ENCODE measurements at places on chromosomes 2 and 18.
A peak's percentile ranks its signal among the peaks of the same experiment; 100 is the strongest.

- peak; percentile 32 for DNase-seq
These were observed 44.4 kb downstream of the RPIA start for GRCh38 chr2:88735853-88736252.

- no peak for DNase-seq
These were observed 532 bp downstream of the UGT1A5 start for GRCh38 chr2:233713262-233713615.

GRCh38 chr2:207660994-207661393 lies 35.8 kb upstream of the METTL21A start:
- no peak for DNase-seq

- no peak for DNase-seq
These were observed 68.1 kb downstream of the CLHC1 start for GRCh38 chr2:55163941-55164390.

- no peak for DNase-seq
These were observed 513.0 kb upstream of the MYT1L start for GRCh38 chr2:2843969-2844548.

- no peak for DNase-seq
These were observed 451.6 kb upstream of the SALL3 start for GRCh38 chr18:78527984-78528383.

GRCh38 chr2:238739668-238740067 lies 108.2 kb upstream of the TWIST2 start:
- DNase-seq = no peak

DNA sequence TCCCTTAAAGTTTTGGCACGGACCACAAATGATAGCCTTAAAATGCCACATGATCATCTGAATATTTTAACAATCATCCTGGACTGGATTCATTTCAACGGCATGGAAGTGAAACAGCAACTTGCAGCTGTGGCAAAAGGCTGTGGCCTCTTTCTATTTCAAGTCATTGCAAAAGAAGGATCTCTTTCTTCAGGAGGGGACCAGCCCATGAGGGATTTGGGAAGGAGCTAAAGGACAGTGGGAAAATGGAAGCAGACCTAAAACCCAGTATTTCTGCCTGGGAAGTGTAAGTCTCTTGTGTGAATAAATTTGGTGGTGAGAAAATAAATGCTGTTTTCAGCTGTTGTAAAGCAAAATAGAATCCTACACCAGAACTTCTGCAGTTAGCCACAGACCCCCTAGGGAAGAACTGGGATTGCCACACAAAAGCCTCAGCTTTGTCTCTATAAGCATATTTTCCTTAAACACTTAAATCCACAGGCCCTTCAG lies 107.3 kb upstream of the ZFP36L2 start:
- no peak for DNase-seq

DNA sequence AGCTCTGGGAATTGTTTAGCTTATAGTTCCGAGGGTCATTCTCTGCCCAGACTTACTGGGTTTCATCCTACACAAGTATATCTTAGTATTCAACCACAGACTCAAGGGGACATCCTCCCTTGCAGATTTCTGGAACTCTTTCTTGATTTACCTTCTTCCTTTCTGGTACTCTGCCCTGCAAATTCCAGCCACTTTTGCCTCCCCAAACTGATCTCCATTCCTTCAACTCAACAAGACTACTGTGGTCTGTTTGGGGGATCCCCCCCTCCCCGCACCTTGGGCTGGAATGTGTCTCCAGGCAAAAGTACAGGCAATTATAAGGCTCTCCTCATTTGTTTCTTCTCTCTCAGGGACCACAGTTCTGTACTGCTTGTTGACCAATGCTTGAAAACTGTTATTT lies 13.4 kb downstream of the PHOSPHO2 start:
- no peak for DNase-seq
